ENCODE measurements at places on chromosomes 12 and 14.

- DNase-seq = no peak
Measured at GRCh38 chr14:56552615-56553014, 27.0 kb upstream of the TMEM260 start.

DNA sequence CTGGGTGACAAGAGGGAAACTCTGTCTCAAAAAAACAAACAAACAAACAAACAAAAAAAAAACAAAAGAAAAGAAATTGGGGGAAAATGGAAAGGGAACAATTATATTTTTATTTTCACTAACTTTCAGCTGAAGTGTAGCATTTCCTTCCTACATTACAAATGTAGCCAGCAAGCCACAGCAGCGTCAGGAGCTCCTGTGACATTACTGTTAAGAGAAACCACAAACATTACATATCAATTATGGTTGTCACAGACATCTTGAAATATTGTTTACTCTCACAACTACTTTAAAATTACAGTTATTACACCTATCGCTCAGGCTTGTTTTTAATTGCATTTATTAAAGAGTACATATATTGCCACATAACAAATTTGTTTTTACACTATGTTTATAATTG is 49.8 kb upstream of the SLC24A4 start:
- no peak for DNase-seq

GRCh38 chr12:92278378-92278828 is 132.8 kb upstream of the BTG1 start:
- no peak for DNase-seq

DNA sequence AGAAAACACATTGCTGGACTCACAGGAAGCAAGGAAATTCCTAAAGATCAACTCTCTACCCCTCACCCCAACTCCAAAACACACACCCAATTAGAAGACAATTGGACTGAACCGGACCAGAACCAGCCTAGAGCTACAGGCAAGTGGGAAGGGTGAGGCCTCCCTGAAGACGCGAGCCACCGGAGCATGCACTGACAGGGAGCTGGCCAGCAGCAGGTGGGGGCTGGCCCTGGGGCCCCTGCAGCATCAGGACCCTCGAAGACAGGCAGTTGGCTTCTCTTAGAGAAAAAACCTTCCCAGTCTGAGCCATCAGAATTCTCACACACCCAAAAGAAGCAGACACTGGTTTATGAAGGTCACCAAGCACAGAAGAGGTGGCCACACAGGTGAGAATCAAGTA is 209.5 kb upstream of the DIO3 start:
- DNase-seq = no peak

GRCh38 chr12:52918351-52918750 is 13.5 kb upstream of the KRT8 start:
- DNase-seq = no peak

GRCh38 chr14:50860478-50861086 is 11.3 kb upstream of the ABHD12B start:
- peak; percentile 26 for DNase-seq

- DNase-seq = no peak
Measured at GRCh38 chr14:54798465-54799124, 104.0 kb downstream of the GCH1 start.

- DNase-seq = no peak
Measured at GRCh38 chr12:49515266-49515665, 23.6 kb upstream of the KCNH3 start.

- no peak for DNase-seq
Measured at GRCh38 chr14:35044939-35045797, 904 bp upstream of the FAM177A1 start.

- no peak for DNase-seq
Measured at GRCh38 chr14:22314183-22314820, 274.7 kb downstream of the DAD1 start.

DNA sequence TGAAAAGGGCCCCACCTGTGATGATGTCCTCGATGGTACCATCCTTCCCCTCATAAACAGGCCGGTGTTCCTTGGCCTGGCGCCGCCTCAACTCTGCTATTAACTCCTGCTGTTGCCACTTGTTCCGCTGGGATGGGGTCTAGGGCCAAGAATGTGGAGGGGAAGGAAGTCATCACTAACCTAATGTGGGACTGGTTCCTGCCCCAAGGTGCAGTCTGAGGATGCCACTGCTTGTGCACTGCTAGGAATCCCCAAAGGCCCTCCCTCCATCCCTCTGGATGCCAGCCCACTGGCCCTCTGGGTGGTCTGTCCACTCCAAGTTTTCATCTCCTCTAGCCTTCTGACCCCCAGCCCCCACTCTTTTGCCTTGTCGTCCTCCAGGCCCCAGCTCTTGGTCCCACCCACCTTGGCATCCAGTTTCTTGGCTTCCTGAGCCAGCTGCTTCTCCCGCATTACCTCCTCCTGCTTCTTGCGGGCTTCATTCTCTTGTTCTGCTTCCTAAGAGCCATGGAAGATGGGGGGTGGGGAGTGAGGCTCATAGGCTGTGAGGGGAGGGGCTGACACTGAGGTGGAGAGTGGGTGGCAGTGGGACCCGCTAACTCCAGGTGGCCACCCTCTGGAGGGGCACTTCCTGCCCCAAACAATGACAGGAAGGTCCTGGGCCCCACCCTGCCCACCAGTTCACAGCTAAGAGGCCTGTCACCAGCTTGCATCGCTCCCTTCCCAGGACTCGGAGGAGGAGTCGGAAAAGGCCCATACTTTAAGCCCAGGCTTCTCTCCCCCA is 23.7 kb downstream of the PRPF40B start:
- DNase-seq = no peak

DNA sequence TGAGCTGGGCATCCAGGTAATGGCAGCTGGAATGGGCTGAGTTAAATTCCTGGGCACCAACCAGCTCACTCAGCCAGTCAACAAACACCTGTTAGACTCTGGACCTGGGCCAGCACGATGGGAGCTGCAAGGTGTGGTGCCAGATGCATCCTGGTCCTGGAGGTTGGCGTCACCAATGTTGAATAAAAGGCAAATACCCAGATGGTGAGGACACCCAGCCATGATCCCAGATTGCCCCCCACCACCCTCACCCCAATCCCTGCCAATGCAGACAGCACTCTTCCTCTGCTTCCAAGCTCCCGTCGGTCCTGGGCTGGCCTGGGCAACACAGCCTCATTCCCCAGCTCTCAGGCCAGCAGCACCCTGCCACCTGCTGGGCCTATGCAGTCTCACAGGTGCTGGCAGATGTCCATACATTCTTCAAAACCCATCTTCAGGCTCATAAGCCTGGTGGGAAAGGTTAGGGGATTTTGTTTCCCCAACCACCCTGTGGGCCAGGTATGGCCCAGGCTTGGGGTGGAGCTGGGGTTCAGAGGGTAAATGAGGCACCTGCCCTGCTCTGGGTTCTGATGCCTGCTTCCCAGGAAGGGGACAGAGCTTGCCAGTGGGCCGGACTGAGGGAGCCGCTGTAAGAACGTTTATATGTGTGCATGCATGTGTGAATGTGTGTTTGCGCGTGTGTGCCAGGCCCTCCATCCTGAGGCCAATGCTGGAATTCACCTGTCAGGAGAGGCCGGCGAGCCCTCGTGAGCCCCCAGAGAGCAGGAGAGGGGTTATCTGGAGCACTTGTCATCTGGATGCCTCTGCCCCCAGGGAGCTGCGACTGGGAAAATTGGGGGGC is 58.0 kb downstream of the LGMN start:
- DNase-seq = no peak

- no peak for DNase-seq
Measured at GRCh38 chr14:57071639-57072038, 197.1 kb downstream of the EXOC5 start.

- no peak for DNase-seq
Measured at GRCh38 chr14:85454226-85454813, 75.6 kb upstream of the FLRT2 start.

GRCh38 chr14:53539489-53540126 is 386.5 kb upstream of the DDHD1 start:
- DNase-seq = no peak

DNA sequence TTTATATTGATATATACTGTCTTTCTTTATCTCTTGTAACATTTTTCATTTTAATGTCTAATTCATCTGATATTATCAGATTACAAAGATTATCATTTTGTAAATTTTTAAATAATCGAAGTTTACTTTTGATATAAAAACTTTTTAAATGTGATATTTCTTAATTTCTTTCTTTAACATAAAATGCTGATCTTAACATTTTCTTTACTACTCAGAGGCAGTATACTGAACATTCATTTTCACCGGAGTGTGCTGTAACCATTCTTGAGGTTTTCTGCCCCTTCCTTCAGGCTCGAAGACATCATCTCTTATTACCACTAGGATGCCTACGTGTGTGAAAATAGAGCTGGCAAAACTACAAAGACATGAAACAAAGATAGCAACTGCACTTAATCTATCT is 186.9 kb downstream of the DIO2 start:
- no peak for DNase-seq

DNA sequence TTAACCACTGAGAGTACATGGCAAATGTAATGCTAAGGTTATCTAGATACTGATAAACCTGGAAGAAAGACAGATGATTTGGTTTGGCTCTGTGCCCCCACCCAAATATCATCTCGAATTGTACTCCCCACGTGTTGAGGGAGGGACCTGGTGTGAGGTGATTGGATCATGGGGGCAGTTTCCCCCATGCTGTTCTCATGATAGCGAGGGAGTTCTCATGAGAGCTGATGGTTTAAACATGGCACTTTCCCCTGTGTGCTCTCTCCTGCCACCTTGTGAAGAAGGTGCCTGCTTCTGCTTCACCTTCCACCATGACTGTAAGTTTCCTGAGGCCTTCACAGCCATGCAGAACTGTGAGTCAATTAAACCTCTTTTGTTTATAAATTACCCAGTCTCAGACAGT is 14.2 kb downstream of the NOXRED1 start:
- no peak for DNase-seq

DNA sequence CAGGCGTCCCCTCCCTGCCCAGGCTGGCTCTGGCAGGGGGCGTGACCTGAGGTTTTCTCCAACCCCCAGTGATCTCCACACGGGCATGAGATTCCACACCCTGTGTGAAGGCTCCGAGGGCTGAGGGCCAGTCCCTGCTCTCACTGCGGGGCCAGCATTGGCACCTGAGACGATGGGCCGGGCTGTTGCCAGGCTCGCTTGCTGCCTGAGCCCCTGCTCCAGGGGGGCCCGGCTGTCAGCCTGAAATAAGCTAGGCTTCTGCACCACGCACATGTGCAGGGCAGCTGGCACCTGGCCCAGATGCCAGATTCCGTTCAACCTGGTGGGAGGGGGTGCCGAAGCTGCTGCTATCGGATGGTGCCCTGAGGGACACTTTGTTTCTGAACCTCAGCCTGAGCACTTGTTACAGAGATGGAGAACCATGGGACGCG is 196.5 kb upstream of the PRMT8 start:
- DNase-seq = no peak

DNA sequence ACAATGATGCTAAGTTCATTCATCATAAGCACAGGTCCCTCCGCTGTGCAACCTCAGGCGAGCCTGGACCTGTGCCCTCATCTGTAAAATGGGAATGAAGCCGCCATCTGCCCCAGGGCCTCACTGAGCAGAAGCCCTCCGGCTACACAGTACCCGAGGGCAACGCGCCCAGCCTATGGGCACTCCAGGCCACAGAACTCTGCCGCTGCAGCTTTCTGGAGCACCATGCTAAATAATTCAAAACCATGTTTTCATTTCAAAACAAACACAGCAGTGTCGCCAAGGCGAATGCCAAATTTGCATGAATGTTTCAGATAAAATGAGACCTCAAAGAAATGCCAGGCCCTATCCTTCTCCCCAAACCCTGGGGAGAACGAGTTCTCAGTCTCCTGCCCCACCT is 4.0 kb downstream of the NCOR2 start:
- DNase-seq = no peak

GRCh38 chr14:31080056-31080455 is 53.9 kb upstream of the STRN3 start:
- no peak for DNase-seq

- DNase-seq = no peak
Measured at GRCh38 chr12:64184216-64184615, 37.9 kb downstream of the KICS2 start.

GRCh38 chr12:7833831-7834230 is 38.9 kb downstream of the SLC2A14 start:
- DNase-seq = no peak

DNA sequence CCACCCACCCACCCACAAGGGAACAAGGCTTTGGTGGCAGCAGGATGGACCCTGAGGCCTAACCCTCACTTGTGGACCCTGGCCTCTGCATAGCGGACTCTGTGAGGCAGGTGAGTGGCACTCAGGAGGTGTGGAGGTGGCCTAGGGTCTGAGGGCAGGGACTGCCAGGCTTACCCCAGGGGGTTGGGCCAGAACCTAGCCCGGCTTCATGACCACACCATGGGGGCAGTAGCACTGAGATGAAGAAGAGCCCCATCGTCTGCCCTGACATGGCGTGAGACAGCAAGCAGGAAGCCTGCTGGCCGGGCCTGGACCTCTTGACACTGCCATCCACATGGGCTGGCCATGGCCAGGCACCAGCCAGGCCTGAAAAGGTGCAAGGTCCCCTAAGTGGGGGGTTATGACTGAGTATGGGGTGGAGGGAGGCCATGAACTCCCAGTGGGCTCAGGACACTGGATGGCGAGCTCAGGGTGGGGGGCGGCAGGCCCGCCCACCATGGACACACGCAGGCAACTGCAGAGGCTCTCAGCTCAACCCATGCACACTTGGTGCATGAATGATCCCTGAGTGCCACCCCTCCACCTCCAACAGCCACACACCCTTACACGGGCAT is 29.3 kb downstream of the JAG2 start:
- DNase-seq = no peak

DNA sequence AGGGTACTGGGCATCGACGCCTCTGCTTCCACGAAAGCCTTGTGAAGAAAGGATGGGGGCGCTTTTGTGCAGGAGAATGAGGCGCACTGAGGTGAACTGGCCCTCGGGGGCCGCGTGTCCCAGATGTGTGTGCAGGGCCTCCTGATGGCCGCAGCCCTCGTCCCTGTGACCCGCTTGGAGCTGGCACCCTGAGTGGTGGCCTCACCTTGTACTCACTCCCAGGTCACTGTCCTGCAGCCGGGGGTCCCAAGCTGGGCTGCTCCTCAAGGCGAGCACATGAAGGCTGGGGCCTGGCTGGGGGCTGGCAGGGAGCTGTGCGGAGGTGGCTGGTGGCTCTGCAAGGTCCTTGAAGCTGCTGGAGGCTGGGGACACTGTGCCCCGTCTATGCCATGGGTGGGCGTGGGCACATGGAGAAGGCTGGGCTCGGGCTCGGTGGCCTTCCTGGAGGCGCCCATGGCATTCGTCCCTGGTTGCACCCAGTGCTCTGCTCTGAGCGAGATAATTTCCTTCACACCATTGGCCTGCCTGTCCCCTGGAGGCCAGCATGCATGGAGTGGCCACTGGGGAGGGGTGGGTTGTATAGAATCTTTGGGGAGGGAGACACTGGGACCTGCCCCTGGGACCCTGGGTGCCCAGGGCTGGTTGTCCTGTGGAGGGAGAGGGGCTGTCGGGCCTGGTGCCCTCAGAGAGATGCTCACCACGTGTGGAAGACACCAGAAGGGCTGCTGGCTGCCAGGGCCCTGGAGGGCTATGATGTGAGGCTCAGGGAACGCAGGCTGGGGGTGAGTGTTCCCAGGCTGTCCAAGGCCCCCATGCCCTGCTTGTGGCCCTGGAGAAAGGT is 79.3 kb downstream of the TMEM121 start:
- DNase-seq = no peak

DNA sequence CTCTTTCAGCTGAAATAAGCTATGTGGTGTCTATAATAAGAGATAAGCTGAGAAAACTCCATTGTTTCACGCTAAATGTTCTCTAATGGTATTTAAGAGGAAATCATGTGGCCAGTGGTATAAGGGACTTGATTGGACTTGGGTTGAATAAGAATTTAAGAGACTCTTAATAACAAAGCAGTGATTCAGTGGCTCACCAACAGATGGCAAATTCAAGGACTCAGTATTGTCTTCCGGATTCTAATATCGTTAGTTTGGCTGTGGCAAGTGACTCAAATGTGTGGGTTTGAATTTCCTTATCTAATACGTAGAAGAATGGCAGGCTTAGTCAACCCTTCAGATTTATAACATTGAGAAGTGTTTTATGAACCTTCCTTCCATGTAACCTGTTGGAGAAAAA is 49.1 kb upstream of the KCNH3 start:
- no peak for DNase-seq

Data from GOT3 (cell line).